Smooth muscle cell of the pulmonary artery (primary cell): ENCODE measurements at places on chromosomes 16 and 17. TPM values are rescaled to one million over a fixed set of nuclear protein-coding genes. Genes with fewer than 3 reads are reported as not detected.

DPEP1 gene
- not detected in 2 replicates for total RNA-seq

CDH5 gene
- 2.5 and 3.6 TPM in 2 replicates for total RNA-seq

LAT gene
- total RNA-seq, result 0.78 and 2.3 TPM in 2 replicates

MON1B gene
- 9.3 and 9.4 TPM in 2 replicates for total RNA-seq

GABARAP gene
- total RNA-seq, result 152 and 153 TPM in 2 replicates

TNP2 gene
- not detected in 2 replicates for total RNA-seq

ABCC11 gene
- 0.26 and 0.30 TPM in 2 replicates for total RNA-seq

COQ9 gene
- 37.6 and 47.4 TPM in 2 replicates for total RNA-seq

IKZF3 gene
- not detected in 2 replicates for total RNA-seq

ZNF18 gene
- total RNA-seq, result 11.7 and 12.9 TPM in 2 replicates

SLC52A1 gene
- total RNA-seq, result 0.07 and 0.13 TPM in 2 replicates

SLC6A4 gene
- total RNA-seq, result 3.9 and 4.0 TPM in 2 replicates

HSF4 gene
- total RNA-seq, result 12.1 and 23.0 TPM in 2 replicates

MAF gene
- total RNA-seq, result 1.6 and 10.1 TPM in 2 replicates

KSR1 gene
- total RNA-seq, result 26.1 and 30.8 TPM in 2 replicates

KCTD19 gene
- total RNA-seq, result under 0.01 and 0.03 TPM in 2 replicates

NKIRAS2 gene
- total RNA-seq, result 41.7 and 42.9 TPM in 2 replicates

TM4SF5 gene
- not detected in 2 replicates for total RNA-seq

CLEC18B gene
- total RNA-seq, result 0.59 and 1.6 TPM in 2 replicates

NPIPB6 gene
- 0.85 and 0.89 TPM in 2 replicates for total RNA-seq

HOXB2 gene
- 7.5 and 12.0 TPM in 2 replicates for total RNA-seq
